ENCODE measurements at places on chromosomes 16 and 17.

GRCh38 chr17:77556383-77557061, 402.0 kb upstream of the TNRC6C start:
- no peaks in the 10 kb centered on the region for H3K4me1 ChIP-seq
- H3K27ac ChIP-seq = no peak overlapping the region
- H3K4me3 ChIP-seq = no peak overlapping the region
- H3K36me3 ChIP-seq = no peaks in the 10 kb centered on the region

- no peak overlapping the region for H3K4me3 ChIP-seq
- no peak overlapping the region for H3K27ac ChIP-seq
- DNase-seq = no peak
- H3K4me1 ChIP-seq = no peaks in the 10 kb centered on the region
- H3K27me3 ChIP-seq = no peaks in the 10 kb centered on the region
Measured at GRCh38 chr17:29078183-29079045, 35.5 kb downstream of the PIPOX start.

- no peak for DNase-seq
- no peak overlapping the region for H3K4me3 ChIP-seq
- peaks cover 3% of the 10 kb centered on the region for H3K27me3 ChIP-seq
- H3K27ac ChIP-seq = no peak overlapping the region
Measured at GRCh38 chr16:73046202-73046848, 1.6 kb downstream of the ZFHX3 start.

DNA sequence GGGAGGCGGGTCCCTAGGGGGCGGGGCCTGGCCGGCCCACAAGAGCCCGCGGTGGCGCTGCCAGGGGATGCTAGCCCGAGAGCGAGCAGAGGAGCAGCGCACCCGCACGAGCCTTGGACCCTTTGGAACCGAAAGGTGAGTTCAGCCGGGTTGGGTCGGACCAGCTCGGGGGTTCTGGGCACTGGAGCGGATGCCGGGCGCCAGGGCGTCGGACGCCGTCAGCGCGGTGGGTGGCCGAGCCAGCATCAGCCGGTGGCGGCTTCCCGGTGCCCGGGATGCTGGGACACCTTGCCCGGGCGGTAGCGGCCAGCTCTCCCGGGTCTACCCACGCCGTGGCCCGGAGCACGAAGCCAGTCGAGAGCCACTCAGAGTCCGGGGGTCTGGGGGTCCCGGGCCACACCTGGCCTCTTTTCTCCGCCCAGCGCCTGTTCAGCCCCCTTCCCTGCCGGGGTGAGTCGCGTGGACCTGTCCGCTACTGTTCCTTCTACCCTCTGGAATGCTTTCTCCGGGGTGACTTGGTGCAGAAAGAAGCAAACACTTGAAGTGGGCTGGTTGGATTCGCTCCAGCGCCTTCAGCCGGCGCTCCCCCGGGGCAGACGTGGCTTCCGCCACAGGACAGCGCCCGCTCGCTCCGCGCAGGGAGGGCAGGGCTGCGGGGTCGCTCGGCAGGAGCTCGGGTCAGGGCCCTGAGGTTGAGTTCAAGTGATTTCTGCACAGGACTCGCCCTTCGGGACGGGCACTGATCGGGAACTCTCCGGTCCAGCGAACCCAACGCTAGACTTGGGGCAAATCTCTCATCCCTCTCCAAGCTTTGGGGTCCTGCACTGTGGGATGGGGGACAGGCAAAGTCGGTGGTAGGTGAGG, at the start of gene SCNN1G:
SCNN1G (plus strand) TSS at position 67 of the 864 bp plus-strand sequence. CDS start 3,527 bp downstream, outside the sequence.
- H3K4me3 ChIP-seq = peak within 1 kb of the TSS; percentile 86
- H3K27me3 ChIP-seq = no peaks in the 10 kb centered on the region
- peak; percentile 27 for DNase-seq
- peaks cover 8% of the 10 kb centered on the region for H3K4me1 ChIP-seq
- H3K36me3 ChIP-seq = no peaks in the 10 kb centered on the region

DNA sequence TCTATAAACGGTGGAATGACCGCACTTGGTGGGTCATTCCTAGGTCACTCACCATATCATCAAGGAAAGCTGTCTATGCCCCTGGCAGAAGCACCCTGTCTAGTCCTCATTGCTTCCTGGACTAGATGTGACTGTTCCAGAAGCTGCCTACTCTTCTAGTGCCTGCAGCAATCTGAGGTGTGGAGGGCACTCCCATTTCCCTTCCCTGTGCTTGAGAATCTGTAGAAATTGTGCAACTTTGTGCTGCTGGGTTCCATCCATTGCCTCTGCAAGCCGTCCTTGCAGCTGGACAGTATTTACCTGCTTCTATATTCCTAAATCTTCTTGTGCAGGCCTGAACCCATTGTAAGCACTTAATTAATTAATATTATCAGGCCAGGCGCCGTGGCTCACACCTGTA, 52.1 kb downstream of the CACNG3 start:
- H3K27me3 ChIP-seq = no peaks in the 10 kb centered on the region
- no peak overlapping the region for H3K4me3 ChIP-seq
- H3K36me3 ChIP-seq = no peaks in the 10 kb centered on the region
- no peak overlapping the region for H3K27ac ChIP-seq
- DNase-seq = no peak

DNA sequence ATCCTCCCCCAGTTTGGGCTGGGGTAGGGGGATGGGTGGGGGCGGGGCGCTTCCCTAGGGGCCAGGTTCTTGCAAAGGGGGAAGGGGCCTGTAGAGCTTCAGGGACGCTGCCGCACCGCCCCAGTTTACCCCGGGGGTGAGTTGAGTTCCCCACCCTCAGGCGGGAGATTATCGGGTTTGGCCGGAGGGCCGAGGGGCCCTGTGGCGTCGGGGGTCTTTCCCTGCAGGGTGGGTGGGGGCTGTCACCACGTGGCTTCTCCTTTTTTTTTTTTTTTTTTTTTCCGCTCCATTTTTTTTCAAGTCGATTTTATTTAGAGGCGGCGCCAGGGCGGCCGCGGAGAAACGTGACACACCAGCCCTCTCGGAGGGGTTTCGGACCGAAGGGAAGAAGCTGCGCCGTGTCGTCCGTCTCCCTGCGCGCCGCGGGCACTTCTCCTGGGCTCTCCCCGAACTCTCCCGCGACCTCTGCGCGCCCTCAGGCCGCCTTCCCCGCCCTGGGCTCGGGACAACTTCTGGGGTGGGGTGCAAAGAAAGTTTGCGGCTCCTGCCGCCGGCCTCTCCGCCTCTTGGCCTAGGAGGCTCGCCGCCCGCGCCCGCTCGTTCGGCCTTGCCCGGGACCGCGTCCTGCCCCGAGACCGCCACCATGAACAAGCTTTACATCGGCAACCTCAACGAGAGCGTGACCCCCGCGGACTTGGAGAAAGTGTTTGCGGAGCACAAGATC, at the start of gene IGF2BP1:
IGF2BP1 (plus strand) TSS at position 283 of the 724 bp plus-strand sequence; CDS start at position 644, 361 bp downstream.
- peak within 1 kb of the TSS; percentile 35 for H3K4me3 ChIP-seq
- no peaks in the 10 kb centered on the region for H3K4me1 ChIP-seq
- H3K36me3 ChIP-seq = no peaks in the 10 kb centered on the region
- peaks cover 100% of the 10 kb centered on the region for H3K27me3 ChIP-seq

GRCh38 chr17:41588126-41588810, 1.6 kb upstream of the KRT14 start:
- no peak for DNase-seq
- H3K27me3 ChIP-seq = peaks cover 5% of the 10 kb centered on the region
- no peaks in the 10 kb centered on the region for H3K4me1 ChIP-seq
- no peak overlapping the region for H3K27ac ChIP-seq

DNA sequence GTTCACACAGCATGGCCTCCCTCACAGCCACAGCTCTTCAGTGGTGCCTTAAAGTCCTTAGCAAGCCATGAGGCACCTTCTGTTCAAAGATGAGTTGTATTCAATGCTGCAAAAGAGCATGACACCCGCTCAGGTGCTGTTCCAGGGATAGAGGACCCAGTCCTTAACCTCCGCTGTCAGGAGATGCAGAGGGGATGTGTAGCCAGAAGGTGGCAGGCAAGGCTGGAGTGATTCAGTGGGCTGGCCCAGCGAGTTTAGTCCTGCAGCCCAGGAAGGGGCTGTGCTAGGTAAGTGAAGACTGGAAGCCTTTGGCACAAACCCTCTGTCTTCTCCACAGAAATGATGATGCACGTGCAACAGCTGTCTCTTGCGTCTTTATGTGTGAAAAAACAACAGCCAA, 25.0 kb upstream of the ADAM11 start:
- DNase-seq = no peak
- 0 out of 2 replicates have a peak, but pooled peaks cover 4% of the 10 kb centered on the region for H3K4me1 ChIP-seq
- no peak overlapping the region for H3K27ac ChIP-seq
- H3K27me3 ChIP-seq = no peaks in the 10 kb centered on the region
